Activated CD4-positive, alpha-beta T cell treated with anti-CD3 and anti-CD28 coated beads, Interleukin-2, amount 50 U/mL, for 24 hours (primary cell): ENCODE measurements at places on chromosomes 6 and 20.

DNA sequence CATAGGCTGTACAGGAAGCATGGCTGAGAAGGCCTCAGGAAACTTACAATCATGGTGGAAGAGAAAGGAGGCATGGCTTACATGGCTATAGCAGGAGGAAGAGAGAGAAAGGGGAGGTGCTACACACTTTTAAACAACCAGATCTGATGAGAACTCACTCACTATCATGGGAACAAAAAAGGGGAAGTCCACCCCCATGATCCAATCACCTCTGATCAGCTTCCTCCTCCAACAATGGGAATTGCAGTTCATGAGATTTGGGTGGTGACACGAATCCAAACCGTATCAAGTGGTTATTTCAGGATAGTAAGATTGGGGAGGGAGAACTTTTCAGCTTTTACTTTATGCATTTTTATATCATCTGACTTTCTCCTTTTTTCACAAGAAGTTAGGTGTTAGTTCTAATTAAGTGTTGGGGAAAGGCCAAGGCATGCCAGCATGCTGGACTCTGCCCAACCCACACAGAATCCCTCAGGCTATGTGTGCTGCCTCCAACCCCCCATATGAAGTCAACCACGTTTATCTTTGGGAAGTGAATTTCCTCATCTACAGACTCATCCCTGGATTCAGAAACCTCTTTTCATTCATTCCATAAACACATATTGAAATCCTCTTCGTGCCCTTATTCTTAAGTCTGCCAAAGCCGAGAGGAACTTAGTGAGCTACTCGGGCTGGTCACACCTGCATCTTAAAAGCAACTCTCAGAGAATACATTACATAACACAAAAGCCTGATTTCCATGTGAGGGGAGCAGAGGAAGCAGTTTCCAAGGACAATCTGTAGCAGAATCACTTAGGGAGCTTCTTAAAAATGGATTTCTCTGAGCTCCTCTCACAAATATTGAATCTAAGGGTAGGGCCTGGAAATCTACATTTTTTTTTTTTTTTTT is 16.7 kb upstream of the CLIC5 start:
- DNase-seq = no peak

- DNase-seq = no peak
Observed at GRCh38 chr6:17663226-17663625, 43.5 kb downstream of the NUP153 start.

DNA sequence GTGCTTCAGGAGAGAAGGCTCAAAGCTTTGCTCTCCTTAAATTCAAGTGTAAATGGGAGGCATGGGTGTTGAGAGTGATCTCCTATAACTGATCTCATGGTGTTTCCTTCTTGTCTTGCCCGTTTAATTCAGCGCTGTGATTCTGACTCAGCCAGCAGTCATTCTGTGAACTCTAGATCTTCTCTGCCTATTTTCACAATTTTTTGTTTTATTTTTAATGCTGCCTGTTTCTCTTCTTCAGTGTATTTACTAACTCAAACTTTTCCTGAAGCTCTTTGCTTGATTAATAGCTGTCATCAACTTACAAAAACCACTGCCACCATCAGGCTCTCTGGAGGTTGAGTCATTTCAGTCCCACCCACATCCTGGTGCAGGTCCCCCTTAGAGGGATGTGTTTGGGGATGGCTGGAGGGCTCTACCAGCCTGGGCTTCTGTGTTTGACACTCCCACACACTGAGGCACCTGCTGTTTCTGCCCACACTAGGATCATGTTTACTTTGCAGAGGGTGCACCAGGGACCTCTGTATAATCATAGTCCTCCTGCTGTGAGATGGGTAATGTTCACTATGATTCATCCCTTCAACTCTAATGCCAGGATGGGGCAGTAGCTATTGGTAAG is 94.0 kb downstream of the SHLD1 start:
- DNase-seq = peak; percentile 55

DNA sequence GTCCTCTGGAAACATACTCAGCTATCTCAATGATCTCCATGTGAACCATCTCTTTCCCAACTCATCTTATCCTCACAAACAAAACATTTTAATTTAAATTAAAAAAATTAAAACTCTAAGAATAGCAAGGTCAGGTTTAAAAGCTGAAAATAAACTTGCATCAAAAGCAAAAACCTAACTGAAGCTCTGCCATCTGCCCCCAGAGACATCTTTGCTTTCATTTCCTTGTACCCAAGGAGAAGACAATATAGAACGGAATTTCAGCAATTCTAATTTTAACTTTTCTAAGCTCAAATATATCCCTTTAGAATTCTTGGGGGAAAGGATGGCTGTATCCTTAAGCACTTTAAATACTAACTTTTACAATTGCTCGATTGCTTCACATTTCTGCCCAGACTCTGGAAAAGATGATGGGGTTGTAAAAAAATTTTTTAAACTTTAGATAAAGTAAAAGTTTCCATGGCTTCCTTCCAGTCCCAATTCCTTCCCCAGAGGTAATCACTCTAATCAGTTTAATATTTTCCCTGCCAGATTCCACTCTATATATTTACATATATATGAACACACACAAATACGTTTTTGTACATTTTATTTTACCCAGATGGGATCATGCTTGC is 69.2 kb upstream of the SMIM29 start:
- no peak for DNase-seq

GRCh38 chr20:24411003-24411833 is 58.2 kb upstream of the SYNDIG1 start:
- DNase-seq = no peak

- no peak for DNase-seq
Observed at GRCh38 chr6:118589649-118590365, 41.7 kb downstream of the PLN start.

- DNase-seq = no peak
Observed at GRCh38 chr20:10812759-10813327, 139.0 kb upstream of the JAG1 start.

DNA sequence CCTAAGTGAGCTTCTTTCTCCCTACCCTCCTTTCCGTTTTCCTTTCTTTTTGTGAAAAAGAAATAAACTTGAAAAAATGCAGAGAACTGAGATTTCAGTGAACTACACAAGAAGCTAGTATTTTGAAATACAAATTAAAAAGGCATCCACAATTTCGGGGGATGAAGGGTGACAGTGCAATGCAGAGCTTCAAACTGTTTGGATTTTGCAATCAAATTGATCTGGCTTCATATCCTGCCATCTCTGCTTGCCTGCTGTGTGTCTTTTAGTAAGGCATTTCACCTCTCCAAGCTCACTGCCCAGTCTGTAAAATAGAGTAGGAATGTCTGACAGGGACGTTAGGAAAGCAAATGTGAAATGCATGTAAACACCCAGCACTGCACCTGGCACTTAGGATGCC is 258.0 kb downstream of the HACE1 start:
- no peak for DNase-seq

DNA sequence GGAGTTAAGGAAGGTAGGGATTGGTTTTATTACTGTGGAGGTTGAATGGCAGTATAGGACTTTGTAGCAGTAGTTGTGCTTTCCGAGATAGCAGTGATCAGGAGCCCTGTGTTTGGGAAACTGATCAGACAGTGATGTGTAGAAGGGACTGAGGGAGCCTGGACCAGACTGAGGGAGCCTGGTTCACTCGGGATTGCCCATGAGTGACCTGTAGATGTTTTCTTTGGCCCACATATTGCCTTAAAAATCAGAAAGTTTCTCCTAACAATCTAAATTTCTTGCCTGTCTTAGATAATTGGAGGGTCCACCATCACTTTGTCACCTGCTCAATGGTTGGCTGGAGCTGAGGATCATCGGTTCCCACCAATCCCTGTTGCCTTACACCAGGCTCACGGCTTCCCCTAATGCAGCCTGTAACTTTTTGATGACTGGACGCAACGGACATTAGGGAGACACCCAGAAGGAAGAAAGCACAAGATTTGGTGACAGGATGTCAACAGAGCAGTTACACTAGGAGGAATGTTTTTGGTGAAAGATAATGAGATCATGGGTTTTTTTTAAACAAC is 1.1 kb downstream of the CDS2 start:
- no peak for DNase-seq

- no peak for DNase-seq
Observed at GRCh38 chr20:49281059-49281912, 3.4 kb upstream of the ZNFX1 start.

- DNase-seq = no peak
Observed at GRCh38 chr6:74568861-74569260, 637.0 kb downstream of the COL12A1 start.

DNA sequence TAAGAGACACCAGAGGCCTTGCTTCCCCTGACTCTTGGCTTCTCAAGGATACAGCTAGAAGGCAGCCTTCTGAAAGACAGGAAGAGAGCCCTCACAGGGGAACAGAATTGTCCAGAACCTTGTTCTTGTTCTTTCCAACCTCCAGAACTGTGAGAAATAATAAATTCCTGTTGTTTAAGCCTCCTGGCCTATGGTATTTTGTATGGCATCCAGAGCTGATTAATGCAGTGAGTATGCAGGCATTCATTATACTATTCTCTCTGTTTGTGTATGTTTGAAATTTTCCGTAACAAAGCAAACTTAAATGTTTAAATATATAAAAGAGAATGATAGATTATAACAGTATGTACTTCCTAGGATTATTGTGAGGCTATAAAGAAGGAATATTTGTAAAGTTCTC is 903.4 kb upstream of the FLRT3 start:
- no peak for DNase-seq

DNA sequence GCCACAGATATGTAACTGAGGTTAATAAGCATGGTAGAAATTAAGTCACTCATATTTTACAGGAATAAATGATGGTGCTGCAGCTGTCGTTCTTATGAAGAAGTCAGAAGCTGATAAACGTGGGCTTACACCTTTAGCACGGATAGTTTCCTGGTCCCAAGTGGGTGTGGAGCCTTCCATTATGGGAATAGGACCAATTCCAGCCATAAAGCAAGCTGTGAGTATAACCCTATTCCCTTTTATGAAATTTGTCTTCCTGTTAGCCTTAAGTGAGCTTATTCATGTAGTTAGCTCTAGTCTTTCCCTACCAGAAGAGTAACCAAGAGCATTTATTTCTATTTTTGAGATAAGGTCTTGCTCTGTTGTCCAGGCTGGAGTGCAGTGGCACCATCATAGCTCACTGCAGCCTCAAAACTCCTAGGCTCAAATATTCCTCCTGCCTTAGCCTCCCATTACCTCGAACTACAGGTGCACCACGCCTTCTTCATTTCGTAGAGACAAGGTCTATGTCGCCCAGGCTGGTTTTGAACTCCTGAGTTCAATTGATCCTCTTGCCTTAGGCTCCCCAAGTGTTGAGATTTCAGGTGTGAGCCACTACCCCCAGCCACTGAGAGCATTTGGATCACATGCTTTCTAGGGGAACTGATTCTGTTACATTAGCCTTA is 12.0 kb downstream of the TCP1 start:
- no peak for DNase-seq

DNA sequence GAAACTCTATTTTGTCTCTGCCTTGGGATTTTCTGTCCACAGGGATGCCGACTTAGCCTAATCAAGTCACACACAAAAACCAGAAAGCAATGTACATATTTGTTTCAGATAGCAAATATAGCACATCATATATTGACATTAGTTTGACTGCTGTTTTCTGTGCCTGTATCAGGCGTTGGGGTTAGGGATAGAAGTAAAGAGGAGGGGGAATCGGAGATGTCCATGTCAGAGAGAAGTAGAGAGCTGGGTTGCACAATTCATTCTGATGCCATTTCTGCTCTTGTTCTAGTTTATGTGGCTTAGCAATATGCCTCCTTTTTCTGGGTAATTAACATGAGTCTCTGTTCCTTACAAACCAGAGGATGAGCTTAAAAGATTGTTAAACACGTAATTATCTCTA is 14.7 kb upstream of the IPCEF1 start:
- DNase-seq = no peak

GRCh38 chr20:38164069-38164468 is 1.0 kb downstream of the TGM2 start:
- DNase-seq = no peak

GRCh38 chr6:15363164-15363522 is 117.3 kb downstream of the JARID2 start:
- no peak for DNase-seq

- DNase-seq = no peak
Observed at GRCh38 chr6:27747637-27748036, 164.6 kb downstream of the OR2B2 start.

GRCh38 chr6:36623547-36624459 is 29.6 kb downstream of the SRSF3 start:
- peak; percentile 73 for DNase-seq

- no peak for DNase-seq
Observed at GRCh38 chr20:2213401-2213800, 82.4 kb upstream of the TGM3 start.

GRCh38 chr6:52922161-52922560 is 12.7 kb upstream of the GSTA3 start:
- no peak for DNase-seq

- DNase-seq = no peak
Observed at GRCh38 chr6:69953491-69953890, 87.1 kb downstream of the COL19A1 start.

GRCh38 chr6:43204271-43205105 is 22.5 kb downstream of the CUL9 start:
- DNase-seq = no peak

GRCh38 chr6:142857233-142857761 is 87.7 kb downstream of the HIVEP2 start:
- no peak for DNase-seq

DNA sequence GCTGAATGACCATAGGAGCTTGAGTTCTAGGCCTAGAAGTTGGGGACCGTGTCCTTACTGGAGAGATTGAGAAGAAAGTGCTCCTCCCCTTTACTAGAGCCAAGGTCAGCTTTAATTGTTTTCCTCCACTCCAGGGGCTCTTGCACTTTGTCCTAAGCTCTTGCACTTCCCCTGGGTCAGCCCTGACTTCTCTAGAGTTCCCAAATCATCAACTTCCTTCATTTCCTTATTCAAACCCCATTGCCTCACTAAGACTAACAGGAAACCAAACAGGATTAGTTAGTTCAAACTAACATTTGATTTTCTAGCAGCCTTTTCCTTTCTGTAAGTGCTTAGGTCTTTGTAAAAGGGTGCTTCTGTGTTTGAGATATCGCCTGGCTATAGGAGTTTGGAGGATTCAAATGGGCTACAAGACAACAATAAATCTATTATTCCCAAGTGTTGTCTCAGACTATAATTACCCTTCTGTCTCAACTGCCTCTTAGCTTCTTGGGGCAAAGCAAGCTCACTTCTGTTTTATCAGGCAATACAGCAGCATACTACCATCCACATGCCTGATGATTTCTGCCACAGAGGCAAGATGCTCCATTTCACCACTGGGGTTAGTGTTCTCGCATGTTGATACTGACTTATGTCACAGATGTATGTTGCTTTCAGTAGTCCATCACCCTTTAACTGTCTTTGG is 12.8 kb upstream of the DTNBP1 start:
- DNase-seq = no peak

DNA sequence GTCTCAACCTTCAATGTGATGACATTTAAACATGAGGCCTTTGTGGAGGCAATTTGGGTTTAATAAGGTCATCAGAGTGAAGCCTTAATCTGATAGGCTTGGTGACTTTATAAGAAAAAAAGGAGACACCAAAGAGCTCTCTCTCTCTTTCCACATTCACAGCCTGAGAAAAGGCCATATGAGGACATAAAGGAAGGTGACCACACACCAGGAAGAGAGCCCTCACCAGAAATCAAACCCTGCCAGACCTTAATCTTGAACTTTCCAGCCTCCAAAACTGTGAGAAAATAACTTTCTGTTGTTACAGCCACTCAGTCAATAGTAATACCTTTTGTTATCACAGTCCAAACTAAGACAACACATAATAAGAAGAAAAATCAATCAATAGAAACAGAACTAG is 47.7 kb downstream of the COL12A1 start:
- DNase-seq = no peak

- no peak for DNase-seq
Observed at GRCh38 chr6:17633465-17634188, 33.5 kb downstream of the FAM8A1 start.

GRCh38 chr6:3235486-3235885 is 8.0 kb upstream of the TUBB2B start:
- DNase-seq = no peak
